ENCODE measurements at places on chromosomes 2 and 18.

- DNase-seq: no peak
These were observed 78.0 kb upstream of the SERTAD2 start for GRCh38 chr2:64731746-64732145.

DNA sequence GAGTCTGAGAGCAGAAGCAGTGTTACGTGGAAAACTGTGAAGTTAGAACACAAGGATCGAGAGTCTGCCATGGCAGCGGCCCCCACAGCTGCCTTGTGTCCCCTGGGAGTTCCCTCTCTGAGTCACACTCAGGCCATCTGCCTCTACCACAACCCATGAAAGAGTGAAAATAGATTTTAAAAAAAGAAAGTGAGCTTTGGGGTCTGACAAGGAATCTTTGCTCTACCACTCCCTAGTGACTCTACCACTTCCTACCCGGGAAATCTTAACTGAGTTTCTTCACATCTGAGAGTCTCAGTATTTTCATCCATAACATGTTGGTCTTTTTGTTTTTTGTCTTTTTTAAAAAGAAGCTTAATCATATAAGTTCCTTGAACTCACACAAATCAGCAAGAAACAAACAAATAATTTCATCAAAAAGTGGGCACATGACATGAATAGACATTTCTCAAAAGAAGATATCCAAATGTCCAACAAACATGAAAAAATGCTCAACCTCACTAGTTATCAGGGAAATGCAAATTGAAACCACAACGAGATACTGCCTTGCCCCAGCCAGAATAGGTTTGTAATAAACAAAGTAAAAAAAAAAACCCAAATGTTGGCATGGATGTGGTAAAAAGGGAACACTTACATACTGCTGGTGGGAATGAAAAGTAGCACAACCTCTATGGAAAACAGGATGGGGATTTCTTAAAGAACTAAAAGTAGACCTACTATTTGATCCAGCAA lies 2.4 kb upstream of the MSGN1 start:
- DNase-seq: no peak

- no peak for DNase-seq
These were observed 170.2 kb upstream of the SMAD2 start for GRCh38 chr18:48100651-48101165.

DNA sequence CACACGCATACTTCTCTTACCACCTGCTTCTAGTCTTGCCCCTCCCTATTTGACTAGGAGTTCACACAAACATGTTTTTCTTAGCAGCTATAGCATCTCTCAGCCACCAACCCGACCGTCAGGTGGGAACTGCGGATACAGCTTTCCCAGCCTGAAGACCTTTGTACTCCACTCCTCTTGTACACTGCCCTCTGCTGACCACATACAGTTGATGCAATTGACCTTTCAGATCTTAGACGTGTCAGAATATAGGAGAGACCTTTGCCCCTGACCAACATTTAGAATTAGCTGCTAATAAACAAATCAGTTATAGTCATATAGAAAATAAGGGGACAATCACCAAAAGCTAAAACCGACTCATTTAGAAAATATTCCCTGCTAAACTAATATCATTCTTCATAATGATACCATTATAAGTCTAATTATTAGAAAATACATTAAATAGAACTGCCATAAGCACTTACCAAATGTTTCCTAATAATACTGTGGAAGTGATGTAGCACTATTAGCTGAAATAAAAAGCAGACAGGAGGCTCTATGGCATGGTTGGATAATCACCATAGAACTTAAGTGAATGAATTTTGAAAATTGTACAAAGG lies 208.4 kb downstream of the RAD51AP2 start:
- peak; percentile 27 for DNase-seq

DNA sequence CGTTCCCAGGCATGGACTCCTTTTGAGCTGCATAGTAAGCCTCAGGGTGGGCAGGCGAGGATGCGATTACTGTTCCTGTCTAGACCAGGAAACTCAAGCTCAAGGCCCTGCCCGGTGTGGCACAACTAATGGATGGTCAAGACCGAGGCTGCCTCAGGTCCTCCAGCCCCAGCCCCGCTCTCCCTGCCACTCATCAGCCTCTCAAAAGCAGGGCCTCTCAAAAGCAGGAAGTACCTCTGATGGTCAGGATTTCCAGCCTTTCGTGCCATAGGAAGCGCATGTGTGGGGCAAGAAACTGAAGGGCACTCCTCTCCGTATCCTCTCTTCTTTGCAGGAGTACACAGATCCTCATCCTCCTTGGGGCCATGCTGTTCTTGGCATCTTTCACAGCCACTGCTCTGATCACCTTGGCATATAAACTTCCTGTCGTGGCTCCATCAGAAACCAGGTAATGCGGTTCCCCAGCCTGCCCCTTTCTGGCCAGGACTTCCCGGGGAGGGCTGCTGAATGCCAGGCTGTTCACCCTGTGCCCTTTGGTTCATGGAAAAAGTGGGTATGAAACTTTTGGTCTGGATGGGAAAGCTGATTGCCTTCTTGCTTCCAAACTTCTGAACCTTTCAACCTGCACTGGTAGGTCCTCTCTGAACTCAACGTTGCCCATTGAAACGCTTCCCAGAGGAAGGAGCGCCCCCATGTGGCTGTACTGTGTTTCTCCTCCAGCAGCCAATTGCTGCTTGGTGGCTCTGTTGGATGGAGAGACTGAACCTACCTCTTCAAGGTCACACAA lies 82.8 kb upstream of the SEC11C start:
- DNase-seq: no peak

GRCh38 chr2:99106913-99107312 lies 34.6 kb upstream of the C2orf15 start:
- DNase-seq: no peak

- DNase-seq: no peak
These were observed 312.0 kb upstream of the VWC2L start for GRCh38 chr2:214098811-214099210.

DNA sequence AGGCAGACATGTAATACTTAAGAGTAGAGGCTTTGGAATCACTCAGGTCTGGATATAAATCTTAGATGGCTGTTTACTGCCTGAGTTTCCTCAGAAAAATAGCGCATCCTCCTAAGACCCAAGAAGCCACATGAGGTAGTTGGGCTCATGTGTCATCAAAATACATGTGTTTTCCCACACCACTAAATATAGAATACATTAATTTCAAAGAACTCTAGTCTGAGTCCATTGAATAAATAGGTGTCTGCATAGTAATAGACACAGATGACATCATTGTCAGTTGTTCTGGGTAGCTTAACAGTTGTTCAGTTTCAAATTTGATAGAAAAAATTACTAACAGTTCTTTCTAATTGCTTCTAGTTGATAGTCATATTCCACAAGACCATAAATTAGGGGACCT lies 9.6 kb downstream of the PPP1R1C start:
- DNase-seq: no peak

DNA sequence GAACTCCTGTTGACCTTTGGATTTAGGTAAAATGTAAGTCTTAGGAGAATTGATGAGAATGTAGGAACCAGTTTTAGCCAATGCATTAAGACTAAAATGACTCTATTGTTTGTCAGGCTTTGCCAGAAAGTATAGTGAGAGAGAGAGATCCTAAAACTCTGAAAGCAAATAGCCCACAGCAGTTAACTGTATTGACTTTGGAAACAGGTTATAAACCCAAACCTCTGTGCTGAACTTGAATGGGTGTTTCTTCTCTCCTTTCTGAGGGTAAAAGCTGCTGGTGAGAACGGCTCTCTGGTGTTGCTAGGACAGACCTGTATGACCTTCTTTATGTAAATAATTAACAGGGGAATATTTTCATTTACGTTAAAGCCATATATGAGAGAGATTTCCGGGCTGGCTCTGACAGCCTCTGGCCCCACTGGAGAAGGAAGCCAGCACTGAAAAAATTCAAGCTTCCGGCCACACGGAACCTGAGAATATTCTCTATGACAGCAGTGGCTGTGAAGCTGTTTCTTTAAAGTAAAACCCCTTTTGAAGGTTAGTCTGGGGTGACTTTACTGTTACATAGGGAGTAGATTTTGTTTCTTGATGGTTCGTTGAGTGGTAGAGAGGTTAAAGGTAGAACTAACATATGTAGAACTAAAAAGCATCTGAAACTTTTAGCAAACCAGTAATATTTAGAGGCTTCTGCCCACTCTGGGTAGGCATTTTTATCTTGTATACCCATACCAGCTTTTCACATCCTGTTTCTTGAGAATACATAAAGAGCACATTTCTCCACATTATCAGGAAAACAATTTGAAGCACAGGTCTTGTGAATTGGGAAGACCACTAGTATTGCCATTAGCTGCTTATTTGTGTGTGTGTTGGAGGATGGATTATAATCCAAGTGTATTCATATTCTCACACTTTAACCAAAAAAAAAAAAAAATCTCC lies 123.8 kb downstream of the SPTBN1 start:
- no peak for DNase-seq

- DNase-seq: peak; percentile 48
These were observed 2.1 kb downstream of the MARCHF7 start for GRCh38 chr2:159714247-159714930.

DNA sequence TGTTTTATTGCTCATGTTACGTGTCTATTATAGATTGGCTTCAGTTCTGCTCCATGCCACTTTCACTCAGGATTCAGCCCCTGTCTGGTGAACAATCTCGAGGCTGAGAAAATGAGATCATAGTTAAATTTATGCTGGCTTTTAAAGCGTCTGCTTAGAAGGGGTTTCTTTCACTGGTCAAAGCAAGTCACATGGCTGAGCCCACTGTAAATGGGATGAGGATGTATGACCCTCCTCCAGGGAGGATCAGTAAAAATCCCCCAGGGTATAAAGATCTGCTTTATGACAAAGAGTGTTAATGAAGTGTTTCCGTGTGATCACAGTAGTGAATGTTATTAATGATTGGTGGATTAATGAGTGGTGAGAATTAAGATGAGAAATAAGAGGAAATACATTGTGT lies 6.2 kb upstream of the PLCL1 start:
- no peak for DNase-seq

GRCh38 chr2:68272246-68272994 lies 20.1 kb upstream of the PPP3R1 start:
- no peak for DNase-seq

Data from non-pigmented ciliary epithelial cell (primary cell).